ENCODE measurements at places on chromosomes 13 and 19.

DNA sequence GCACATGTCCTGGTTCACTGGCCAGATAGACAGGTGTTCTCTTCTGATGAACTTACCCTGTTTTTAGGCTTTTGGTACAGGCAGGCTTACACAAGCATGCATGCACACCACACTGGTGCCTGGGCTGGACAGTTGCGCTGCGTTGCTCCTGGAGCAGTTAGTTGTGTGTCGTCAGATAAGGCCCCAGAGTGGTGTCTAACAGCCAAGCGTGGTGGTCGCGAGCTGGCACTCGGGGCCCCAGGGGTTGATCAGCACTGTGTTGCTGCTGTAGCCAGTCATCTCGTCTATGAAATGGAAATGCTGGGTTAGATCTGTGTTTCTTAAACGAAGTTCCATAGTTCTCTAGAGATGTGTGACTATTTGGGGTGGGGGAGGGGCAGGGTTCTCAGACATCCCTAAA lies 24.6 kb upstream of the TEX29 start:
- DNase-seq: no peak

DNA sequence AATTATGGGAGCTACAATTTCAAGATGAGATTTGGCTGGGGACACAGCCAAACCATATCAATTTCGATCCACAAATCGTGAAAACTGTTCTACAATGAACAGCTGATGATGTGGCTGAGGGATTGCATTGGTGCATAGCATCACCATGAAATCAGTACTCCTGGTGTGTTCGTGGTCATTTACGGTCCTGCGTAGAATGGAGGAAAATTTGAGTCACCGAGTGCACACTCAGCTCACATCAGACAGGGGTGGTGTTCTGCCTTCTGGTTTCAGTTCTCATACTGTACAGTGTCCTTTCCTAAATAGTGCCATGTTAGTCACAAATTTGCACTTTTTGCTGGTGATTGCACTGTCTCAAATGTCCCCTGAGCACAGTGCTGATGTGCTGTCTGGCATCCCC lies 39.2 kb downstream of the MYH14 start:
- DNase-seq: no peak

DNA sequence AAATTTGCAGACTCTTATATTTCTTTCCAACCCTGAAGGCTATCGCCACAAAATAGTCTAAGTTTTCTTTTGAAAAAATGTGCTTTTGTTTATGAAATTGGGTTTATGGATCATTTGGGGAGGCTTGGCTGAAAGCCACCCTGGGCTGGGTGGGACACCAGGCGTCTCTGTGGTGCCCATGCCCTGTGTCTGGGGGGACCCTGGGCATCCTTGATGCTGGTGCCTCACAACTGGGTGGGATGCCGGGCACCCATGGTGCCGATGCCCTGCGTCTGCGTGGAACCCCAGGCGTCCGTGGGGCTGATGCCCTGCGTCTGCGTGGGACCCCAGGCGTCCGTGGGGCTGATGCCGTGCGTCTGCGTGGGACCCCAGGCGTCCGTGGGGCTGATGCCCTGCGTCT lies 105.0 kb downstream of the RAB20 start:
- DNase-seq: no peak

DNA sequence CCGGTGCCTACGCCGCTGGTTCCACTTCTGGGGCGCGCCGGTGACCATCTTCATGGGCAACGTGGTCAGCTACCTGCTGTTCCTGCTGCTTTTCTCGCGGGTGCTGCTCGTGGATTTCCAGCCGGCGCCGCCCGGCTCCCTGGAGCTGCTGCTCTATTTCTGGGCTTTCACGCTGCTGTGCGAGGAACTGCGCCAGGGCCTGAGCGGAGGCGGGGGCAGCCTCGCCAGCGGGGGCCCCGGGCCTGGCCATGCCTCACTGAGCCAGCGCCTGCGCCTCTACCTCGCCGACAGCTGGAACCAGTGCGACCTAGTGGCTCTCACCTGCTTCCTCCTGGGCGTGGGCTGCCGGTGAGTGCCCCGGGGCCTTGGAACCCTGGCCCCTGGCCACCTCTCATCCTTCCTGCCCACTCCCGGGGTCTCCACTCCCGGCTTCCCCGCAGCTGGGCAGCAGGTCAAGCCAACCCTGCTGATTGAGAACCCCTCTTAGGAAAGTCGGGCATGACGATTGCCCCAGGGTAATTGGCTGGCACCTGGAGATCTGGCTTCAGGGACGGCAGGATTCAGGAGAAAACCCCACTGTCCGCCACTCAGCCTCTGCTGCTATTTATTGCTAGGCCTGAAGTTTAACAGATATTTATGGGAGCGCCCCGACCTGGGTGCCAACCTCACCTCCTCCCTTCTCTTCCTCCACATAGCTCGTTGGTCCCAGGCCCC lies 39.1 kb downstream of the TRPM4 start:
- DNase-seq: no peak

GRCh38 chr19:20858218-20858617 lies 64.8 kb upstream of the ZNF85 start:
- DNase-seq: no peak

- no peak for DNase-seq
Observed at GRCh38 chr19:3188627-3189596, 3.2 kb downstream of the NCLN start.

DNA sequence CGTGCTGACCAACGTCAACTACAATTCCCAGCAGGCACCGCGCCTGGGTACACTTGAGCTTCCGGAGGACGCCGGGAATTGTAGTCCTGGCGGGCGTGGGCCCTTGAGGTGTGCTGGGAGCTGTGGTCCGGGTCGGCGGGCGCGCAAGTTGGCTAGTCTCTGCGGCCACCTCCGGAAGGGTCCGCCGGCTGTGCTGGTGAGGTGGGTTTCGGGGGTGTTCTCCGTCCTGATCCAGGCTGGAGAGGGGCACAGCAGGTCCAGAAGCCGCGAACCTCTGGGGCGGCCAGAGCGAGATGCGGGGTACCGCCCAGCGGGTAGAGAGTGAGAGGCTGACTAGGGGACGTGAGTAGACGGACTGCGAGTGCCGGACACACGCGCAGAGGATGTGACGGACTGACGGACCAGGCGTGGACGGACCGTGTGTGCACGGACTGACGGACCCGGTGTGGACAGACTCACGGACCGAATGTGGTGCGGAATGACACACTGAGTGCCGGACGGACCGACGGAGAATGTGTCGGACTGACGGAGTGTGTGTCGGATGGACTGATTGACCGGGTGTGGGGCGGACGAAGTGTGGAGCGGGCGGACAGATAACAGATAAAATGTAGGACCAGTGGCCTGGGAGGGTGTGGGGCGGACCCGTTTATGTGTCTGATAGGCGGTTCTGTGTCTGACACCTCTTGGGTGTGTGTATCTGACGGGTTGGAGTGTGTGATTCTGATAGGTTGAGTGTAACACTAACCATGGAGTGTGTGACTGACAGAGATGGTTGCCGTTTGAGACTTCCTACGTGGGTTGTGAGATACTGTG lies at the start of gene ZSCAN22:
TSS of gene ZSCAN22 (plus strand) at position 81 of the 813 bp plus-strand sequence. CDS start 7,809 bp downstream, outside the sequence.
- peak; percentile 53 for DNase-seq

- DNase-seq: no peak
Observed at GRCh38 chr19:1783354-1783753, 28.7 kb downstream of the ATP8B3 start.

DNA sequence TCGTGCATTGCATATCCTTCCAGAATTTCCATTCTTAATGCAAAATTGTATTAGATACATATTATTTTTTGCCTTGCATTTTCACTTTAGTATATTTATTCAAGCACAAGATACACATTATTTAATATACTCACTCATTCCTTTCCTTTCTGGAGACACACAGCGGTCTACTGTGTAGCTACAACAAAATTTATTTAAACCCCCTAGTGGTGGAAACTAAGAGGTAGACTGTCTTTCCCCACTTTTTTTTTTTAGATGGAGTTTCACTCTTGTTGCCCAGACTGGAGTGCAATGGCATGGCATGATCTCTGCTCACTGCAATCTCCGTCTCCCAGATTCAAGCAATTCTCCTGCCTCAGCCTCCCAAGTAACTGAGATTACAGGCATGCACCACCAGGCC lies 2040.3 kb upstream of the PCDH20 start:
- DNase-seq: no peak

DNA sequence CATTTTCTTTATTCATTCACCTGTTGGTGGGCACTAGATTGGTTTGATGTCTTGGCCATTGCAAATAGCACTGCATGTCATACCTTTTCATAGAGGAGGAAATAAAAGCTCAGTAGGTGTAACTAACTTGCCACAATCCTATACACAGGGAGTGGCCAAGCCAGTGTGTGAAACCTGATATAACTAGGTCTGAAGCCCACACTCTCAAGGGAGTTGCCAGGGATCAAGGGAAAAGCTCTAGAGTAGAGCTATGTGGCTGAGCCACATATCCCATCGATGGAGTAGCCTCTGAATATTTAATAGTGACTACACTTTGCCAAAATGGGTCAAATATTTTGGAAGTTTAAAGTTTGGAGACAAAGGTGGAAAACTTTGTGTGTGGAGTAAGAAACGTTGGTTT lies 66.1 kb upstream of the TSHZ3 start:
- no peak for DNase-seq

DNA sequence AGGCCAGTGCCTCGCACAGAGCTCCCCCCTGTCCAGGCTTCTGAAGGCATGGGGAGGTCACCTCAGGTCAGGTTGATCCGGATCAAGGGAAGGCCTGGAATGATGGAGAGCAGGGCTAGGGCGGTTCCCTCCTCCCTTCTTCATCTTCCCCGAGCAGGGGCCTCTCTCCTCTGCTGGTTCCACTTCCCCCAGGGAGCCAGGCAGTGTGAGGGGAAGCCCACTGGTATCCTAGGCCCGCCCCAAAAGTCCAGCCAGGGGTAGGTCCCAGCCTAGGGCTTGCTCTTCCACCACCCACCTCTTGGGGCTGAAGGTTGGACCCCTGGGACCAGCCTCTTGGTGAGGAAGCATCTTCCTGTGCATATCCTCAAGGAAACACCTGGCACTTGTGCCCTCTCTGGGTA lies 16.4 kb upstream of the PRR19 start:
- DNase-seq: no peak

GRCh38 chr13:52405767-52406494 lies at the start of gene THSD1:
THSD1 (minus strand) TSS chr13:52406172; CDS start chr13:52402600, 3,572 bp downstream.
- no peak for DNase-seq

DNA sequence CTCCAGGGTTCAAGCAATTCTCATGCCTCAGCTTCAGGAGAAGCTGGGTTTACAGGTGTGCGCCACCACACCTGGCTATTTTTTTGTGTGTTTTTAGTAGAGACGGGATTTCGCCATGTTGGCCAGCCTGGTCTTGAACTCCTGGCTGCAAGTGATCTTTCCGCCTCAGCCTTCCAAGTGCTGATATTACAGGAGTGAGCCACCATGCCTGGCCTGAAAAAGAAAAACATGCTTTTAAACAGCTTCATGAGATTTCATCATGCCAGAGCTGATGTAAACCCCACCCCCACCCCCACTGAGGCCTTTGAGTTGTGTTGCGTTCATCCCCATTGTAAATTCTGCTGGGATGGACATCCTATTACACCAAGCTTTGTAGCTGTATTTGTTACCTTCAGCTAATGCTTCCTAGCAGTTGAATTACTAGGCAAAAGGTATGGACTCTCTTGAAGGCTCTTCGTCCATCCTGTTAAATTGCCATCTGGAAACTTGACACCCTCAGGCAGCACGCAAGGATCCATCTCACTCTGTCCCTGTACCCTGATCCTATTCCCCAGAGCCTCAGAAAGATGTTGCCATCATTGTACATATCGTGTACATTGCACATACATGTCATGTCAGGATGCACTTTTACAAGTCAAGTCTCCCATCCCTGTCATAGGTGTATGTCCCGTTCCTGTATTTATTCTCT lies 47.3 kb downstream of the NFIX start:
- no peak for DNase-seq

Data from activated naive CD4-positive, alpha-beta T cell (primary cell).